ENCODE measurements at places on chromosomes 3 and 15. TPM values are rescaled to one million over a fixed set of nuclear protein-coding genes. Genes with fewer than 3 reads are reported as not detected.
A peak's percentile ranks its signal among the peaks of the same experiment; 100 is the strongest.

GRCh38 chr3:152436707-152437590 is 168.2 kb downstream of the MBNL1 start:
- no peak for DNase-seq

The FGF7 gene
- not detected for total RNA-seq

DNA sequence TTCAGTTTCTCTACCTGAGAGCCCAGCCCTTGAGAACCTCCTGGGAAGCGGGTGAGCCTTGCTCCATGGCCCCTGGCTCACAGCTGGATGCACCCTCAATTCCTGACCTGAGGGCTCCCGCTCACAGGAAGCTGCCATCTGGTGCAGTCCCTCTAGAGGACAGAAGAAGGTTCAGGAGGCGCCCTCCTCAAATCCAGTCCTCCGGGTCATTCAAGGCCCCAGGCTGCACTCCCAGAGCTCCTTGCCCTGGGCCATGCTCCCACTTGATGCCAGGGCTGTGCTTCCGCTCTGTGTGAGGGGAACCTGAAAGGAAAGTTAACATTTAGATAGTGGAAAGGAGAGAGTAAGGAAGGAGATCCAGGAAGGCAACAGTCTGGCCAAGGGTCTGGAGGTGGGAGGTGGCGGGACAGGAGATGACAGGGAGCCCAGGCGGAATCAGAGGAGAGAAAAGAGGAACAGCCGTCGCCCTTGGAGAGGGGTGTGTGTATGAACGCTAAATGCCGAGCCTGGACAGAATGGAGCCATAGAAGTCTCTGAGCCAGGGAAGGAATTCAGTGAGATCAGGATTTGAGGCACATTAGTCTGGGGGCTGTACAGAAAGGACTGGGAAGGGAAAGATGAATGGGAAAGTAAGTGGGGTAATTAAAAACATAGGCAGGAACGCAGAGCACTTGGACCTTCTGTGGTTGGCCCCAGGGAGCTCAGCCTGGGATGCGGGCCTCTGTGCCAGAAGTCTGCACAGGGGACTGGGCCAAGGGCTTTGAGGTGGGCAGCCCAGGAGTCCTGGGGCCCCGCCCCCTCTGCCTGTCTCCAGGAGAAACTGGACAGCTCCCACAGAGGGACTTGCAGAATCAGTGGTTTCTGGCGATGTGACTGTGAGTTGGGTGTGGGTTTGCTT is 26.1 kb downstream of the TBC1D21 start:
- no peak for DNase-seq

GRCh38 chr3:32004113-32004765 is 22.7 kb downstream of the ZNF860 start:
- DNase-seq: peak; percentile 35

The ZBTB47 gene
- 9.6 TPM for total RNA-seq

The ZNF860 gene
- 2.6 TPM for total RNA-seq

GRCh38 chr3:177976866-177977265 is 559.4 kb upstream of the KCNMB2 start:
- DNase-seq: no peak

DNA sequence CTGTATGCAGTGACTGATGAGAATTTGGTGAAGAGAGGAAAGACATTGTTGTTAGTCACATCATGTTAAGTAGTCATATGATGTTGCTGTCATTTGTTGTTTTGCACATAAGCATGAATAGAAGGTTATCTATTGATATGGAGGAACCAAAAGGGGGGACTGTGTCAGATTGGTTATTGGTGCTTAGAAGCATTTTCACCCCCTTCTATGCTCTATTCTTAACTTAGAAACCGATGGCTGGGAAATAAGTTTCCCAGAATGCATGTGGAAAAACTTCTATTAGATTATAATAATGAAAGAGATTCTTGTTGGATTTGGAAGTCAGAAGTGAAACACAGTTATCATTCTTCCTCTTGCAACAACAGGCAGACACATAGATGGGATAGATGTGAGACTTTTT is 33.2 kb upstream of the CADM2 start:
- DNase-seq: no peak

GRCh38 chr3:175763948-175764347 is 904.8 kb downstream of the NAALADL2 start:
- DNase-seq: no peak

DNA sequence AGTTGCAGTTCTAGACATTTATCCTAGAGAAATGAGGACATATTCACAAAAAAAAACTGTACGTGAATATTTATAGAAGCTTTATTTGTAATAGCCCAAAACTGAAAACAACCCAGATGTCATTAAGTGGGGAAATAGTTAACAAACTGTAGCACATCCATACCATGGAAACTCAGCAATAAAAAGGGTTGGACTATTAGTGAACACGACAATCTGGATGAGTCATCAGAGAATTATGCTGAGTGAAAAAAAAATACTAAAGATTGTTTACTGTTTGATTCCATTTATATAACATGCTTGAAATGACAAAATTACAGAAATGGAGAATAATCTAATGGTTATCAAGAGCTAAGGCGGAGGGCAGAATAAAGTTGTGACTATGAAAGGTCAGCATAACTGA is 59.5 kb downstream of the CPA3 start:
- peak; percentile 45 for DNase-seq

GRCh38 chr15:99928429-99928981 is 195.3 kb upstream of the LYSMD4 start:
- peak; percentile 47 for DNase-seq

GRCh38 chr3:54243056-54243931 is 120.9 kb downstream of the CACNA2D3 start:
- no peak for DNase-seq

DNA sequence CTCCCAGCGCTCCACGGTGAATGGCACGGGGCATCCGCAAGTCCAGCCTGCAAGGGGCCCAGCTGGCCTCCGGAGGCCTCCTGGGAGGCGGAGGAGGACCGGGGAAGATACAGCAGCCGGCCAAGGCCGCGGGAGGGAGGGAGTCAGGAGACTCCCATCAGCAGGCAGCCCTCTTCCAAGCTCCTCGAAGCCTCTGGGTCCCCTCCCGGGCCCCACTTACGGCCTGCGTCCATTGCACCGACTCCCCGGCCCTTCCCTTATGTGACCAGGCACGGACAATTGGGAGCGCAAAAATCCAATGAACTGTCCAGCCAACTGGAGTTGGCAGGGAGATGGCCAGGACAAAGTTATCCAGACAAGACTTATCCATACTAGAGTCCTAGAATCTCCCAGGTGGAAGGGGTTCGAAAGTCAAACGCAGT is 668 bp downstream of the MFGE8 start:
- no peak for DNase-seq

DNA sequence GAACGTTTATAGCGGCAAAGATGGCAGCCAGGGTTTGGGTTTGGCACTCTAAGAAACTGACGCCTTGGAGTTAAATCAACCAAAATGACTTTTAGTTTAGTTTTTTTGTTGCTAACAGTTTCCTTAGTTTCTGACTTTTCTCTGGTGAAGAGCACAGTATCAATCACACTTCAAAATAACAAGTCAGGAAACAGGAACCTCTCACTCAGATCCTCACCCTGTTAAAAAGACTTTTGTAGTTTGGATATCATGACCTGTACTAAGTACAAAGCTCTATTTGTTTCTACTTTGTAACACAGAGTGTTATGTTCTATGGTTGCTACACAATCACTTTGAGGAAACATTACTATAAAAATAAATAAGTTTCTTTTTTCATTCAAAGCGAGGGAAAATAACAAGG is 51.1 kb downstream of the ATP10A start:
- no peak for DNase-seq

- DNase-seq: no peak
These were observed 18.0 kb downstream of the TNIK start for GRCh38 chr3:171442184-171442583.

- DNase-seq: no peak
These were observed 1.4 kb upstream of the TNFSF10 start for GRCh38 chr3:172524611-172525010.

The HES1 gene
- 97.8 TPM for total RNA-seq

The SPRED1 gene
- 16.5 TPM for total RNA-seq

DNA sequence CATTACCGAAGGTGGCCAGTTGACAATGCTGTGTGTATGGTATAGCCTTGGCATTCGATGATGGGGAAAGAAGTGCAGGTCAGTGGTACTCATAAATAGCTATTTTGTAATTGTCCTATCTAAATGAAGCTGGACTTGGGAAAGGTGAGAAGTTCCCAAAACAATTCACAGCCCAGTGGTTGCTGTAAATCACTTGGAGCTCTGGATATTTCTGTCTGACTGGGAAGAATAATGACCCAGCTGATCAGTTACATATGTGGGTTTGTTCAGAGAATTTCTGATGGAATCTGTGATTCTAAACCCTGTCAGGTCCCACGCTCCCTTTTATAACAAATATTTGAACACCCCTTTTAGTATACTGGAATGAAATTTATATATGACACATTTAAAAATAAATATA is 133.9 kb upstream of the PFN2 start:
- no peak for DNase-seq

GRCh38 chr3:186109897-186110803 is 1.3 kb upstream of the ETV5 start:
- DNase-seq: peak; percentile 53

DNA sequence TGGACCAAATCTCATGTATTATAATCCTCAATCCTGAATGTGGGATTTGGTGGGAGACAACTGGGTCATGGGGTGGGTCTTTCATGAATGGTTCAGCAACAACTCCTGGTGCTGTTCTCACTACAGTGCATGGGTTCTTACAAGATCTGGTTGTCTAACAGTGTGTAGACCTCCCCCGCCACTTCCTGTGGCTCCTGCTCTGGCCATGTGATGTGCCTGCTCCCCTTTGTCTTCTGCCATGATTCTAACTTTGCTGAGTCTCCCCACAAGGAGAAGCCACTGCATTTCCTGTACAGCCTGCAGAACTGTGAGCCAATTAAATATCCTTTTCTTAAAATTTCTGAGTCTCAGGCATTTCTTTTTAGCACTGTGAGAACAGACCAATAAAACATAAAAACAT is 557.5 kb downstream of the GOLGA6L6 start:
- DNase-seq: no peak

The WDR93 gene
- 1.8 TPM for total RNA-seq

The BSN gene
- total RNA-seq: 0.23 TPM

DNA sequence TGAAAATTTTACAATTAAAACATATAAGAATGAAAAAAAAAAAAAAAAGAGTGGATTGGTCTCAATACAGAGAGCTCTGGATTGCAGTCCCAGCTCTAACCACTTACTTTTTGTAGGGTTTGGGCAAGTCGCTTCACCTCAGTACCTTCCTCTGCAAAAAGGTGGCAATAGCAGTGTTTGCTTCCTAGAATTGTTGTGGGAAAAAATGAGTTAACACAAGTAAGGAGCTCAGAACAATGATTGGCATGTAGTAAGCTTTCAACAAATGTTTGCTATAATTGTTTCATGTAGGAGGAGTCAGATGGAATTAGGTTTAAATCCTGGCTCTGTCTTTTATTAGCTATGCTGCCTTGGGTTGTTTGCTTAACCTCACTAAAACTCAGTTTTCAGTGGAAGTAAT is 425.2 kb upstream of the TBL1XR1 start:
- DNase-seq: peak; percentile 39

- DNase-seq: no peak
These were observed 120.4 kb upstream of the MEF2A start for GRCh38 chr15:99445272-99445850.

- no peak for DNase-seq
These were observed 883.8 kb downstream of the NSUN3 start for GRCh38 chr3:94946683-94947082.

DNA sequence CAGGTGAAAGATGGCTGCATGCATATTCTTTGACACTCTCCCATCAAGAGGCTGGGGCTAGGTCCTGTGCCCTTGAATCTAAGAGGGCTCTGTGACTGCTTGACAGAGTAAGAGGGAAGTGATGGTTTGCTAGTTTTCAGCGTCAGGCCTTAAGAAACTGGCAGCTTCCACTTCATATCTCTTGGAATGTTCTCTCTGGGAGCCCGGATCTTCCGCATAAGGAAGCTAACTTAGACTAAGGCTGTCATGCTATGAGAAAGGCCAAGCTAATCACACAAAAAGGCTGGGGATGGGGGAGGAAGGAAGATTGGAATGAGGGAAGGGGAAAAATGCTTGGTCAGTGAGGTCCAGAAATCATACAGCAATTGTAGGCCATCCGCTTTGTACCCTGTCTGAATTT is 50.0 kb downstream of the MB21D2 start:
- DNase-seq: no peak

- DNase-seq: no peak
These were observed 100.4 kb downstream of the PLSCR2 start for GRCh38 chr3:146368882-146369523.

The FANCD2OS gene
- not detected for total RNA-seq

The SPESP1 gene
- total RNA-seq: not detected

The FBN1 gene
- total RNA-seq: 1.3 TPM

GRCh38 chr15:86183596-86184491 is 104.2 kb downstream of the AGBL1 start:
- DNase-seq: no peak

DNA sequence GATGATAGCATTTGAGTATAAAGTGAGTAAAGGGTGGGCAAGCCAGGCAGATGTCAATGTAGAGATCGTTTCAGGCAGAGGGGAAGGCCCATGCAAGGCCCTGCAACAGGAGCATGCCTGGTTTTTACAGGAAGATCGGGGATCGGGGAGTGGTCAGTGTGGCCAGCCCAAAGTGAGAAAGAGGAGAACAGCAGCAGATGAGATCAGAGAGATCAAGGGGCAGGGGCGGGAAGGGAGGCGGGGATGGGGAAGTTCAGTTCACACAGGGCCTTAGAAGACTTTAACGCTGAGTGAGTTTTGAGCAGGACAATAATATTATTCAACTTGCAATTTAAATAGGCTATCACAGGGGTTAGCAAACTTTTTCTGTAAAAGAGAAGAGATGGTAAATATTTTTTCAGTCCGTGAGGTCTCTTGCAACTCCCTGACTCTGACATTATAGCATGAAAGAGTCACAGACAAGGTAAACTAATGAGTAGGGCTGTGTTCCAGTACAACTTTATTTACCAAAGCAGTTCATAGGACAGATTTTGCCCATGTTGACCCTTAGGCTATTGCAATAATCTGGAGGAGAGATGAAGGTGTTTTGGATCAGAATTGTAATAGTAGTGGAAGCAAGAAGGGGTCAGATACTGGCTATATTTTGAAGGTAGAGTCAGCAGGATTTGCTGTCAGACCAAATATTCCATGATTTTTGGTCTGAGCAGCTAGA is 12.4 kb upstream of the CD47 start:
- DNase-seq: no peak

GRCh38 chr3:103075282-103075681 is 640.5 kb downstream of the ZPLD1 start:
- DNase-seq: no peak

DNA sequence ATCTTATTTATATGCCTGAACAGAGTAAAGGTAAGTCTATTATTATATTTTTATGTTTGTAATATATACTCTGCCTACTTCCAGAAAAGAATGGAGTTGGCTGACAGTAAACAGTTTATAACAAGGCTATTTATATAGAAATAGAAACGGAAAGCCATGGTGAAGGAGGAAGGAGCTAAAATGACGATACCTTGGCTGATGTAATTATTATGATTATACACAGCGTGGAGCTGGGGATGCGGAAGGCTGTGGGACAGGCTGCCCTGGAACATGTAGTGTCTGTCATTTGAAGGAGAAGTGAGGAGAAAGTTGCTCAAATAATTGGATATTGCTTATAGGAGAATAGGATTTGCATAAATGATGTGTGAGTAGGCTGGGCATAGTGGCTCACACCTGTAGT is 37.8 kb downstream of the CEMIP start:
- DNase-seq: no peak

GRCh38 chr3:53083521-53083920 is 37.6 kb upstream of the SFMBT1 start:
- DNase-seq: no peak

Data from PC-9 (cell line).